Right cardiac atrium (tissue), 5 donors: ENCODE measurements at places on chromosomes 13 and 19.

DNA sequence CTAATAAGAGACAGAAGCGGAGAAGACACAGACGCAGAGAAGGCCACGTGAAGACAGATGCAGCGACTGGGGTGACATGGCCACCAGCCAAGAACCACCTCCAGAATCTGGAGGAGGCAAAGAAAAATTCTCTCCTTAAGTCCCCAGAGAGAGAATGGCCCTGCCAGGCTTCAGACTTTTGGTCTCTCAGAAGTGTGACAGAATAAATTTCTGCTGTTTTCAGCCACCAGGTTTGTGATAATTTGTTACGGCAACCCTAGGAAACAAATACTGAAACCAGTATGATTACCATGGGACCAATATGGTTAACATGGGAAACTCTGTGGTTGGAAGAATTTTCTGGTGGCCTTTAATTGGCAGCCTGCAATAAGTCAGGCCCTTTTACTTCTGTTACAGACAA lies 63.9 kb upstream of the DOCK9 start:
- no peak for DNase-seq

DNA sequence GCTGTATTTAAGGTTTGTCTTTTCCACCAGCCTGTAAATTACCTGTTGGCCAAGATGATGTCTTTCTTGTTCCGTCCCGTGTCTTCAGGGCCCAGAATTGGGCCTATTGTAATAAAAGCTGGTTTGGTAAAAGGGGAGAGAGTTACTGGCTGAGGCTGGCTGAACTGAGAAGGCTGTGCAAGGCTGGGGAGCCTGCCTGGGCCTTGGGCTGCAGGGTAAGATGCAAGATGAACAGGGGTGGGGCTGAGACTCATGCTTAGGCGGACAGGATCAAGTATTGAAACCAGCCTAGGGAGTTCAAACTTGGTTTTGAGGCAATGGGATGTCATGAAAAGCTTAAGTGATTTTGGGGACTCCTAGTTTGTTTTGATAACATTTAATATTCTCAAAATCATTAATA lies 142.3 kb downstream of the PCCA start:
- DNase-seq: no peak

- no peak for DNase-seq
Observed at GRCh38 chr13:45422731-45423292, 4.6 kb upstream of the SLC25A30 start.

- DNase-seq: no peak
Observed at GRCh38 chr13:108383667-108384066, 114.1 kb downstream of the TNFSF13B start.

GRCh38 chr19:43743059-43743458 lies 11.7 kb downstream of the SMG9 start:
- DNase-seq: no peak

DNA sequence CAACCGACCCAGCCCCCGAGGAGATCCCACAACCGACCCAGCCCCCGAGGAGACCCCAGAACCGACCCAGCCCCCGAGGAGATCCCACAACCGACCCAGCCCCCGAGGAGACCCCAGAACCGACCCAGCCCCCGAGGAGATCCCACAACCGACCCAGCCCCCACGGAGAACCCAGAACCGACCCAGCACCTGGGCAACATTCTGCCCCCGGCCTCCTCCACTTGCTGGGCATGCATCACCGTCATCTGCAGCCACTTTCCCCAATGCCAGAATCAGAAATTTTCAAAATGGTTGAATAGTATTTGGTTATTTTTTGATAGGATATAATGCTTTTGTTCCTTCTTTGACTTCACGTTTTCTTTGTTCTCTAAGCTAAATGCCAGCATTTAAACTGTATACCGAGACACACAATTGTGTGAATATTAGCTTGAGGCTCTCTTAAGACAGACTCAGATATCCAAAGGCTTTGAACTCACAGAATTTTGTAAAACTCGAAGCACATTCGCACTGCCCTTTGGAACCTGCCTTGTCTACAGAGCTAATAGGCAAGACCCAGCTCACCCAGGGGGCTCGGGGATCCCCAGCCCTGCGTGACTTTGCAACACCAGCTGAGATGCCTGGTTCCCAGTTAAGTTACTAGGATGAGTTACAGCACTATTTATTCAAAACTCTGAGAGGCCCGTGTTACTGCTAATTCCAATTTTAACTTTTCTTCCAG lies 15.5 kb upstream of the RASA3 start:
- DNase-seq: no peak

DNA sequence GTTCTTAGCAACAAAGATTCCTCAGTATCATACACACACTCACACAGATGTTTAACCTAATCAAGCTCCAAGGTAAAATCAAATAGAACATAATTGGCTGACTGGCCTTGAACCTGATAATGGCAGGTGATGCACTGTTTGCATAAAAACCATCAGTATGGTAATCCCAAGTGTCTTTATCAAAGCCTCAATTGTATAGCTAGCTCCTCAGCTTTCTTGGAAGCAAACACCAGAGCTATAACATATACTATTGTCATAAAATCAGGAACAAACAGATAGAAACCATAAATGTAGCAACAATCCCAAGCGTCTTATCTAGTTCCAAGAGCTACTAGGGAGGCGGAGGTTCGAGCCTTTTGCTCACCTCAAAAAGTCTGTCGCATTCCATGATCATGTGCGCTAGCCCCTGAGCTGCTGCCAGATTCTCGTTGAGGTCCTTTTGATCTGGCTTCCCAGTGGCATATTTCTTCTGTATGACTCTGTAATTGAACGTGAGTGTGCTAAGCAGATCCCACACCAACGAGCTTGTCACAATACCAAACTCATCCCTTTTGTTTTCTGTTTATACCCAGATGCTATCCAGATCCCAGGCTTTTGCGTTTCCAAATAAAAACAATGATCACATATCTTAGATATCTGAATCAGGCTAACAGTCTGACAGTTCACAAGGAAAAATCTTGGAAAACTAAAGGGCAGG lies 95.3 kb downstream of the KL start:
- DNase-seq: no peak

DNA sequence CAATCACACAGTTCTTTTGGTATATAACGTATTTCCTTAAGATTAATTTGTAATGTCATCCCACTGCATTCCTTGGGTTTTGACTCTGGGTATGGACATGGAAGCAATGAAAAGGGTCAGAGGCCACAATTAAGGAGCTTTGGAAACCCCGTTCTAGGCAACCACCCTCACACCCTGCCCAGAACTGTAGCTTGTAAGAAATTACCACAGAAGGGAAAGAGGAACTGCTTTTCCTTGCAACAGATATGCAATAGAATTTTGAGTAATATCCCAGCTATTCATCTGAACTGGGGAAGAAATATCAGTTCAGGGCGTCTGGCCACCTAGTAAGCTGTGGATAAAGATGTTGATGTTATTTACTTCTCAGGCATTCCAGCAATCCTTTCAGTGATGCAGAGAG lies 985 bp upstream of the CLC start:
- DNase-seq: no peak

DNA sequence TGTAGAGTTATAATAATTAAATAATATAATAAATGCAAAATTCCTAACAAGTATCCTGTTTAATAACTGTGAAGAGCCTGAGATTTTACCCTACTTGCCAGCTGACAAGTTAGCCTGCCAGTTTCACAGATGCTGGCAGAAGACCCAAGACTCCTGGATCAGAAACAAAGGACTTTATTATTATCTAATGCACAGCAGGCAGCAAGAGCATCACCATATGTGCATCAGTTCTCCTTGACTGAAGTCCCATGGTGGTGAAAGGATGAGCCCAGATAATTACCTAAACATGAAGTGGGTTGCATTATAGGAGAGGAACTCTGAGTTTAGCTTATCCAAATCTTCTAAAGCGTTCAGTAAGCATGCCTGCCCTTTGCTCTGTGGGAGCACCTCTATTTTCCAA lies 39.1 kb upstream of the MTIF3 start:
- DNase-seq: no peak
